Hair follicular keratinocyte (primary cell): ENCODE measurements at places on chromosomes 7 and 10. TPM values are rescaled to one million over a fixed set of nuclear protein-coding genes. Genes with fewer than 3 reads are reported as not detected.

Gene C10orf53
- total RNA-seq, result not detected in 2 replicates

Gene LLCFC1
- not detected in 2 replicates for total RNA-seq

Gene GPR22
- not detected in 2 replicates for total RNA-seq

Gene SRRM3
- 0.30 and 1.2 TPM in 2 replicates for total RNA-seq

Gene HMX3
- total RNA-seq, result not detected in 2 replicates

Gene ZNF488
- 0.39 and 1.3 TPM in 2 replicates for total RNA-seq

Gene SLC29A3
- total RNA-seq, result 0.49 and 0.62 TPM in 2 replicates

Gene INSYN2A
- total RNA-seq, result 0.23 TPM in 1 of 2 replicates, not detected in the other

Gene ZCWPW1
- total RNA-seq, result 0.86 and 2.2 TPM in 2 replicates

Gene NAT16
- not detected in 2 replicates for total RNA-seq

Gene STEAP1
- total RNA-seq, result 33.9 and 44.6 TPM in 2 replicates

Gene SHTN1
- total RNA-seq, result 7.4 and 7.8 TPM in 2 replicates

Gene KIAA1549
- 1.1 and 1.5 TPM in 2 replicates for total RNA-seq

Gene PAPOLB
- not detected in 2 replicates for total RNA-seq
